Thyroid gland (tissue), 4 donors: ENCODE measurements at places on chromosomes 2 and 18. TPM values are rescaled to one million over a fixed set of nuclear protein-coding genes. Genes with fewer than 3 reads are reported as not detected.

Gene B4GALT6
- 2.5 TPM for total RNA-seq

- no peaks in the 10 kb centered on the region for H3K36me3 ChIP-seq
- peaks cover 5% of the 10 kb centered on the region for H3K4me1 ChIP-seq
- no peaks in the 10 kb centered on the region for H3K27me3 ChIP-seq
Measured at GRCh38 chr2:56444339-56444738, 260.5 kb downstream of the CCDC85A start.

- no peaks in the 10 kb centered on the region for H3K36me3 ChIP-seq
- no peak for DNase-seq
- no peak overlapping the region for H3K4me3 ChIP-seq
- no peak overlapping the region for H3K27ac ChIP-seq
Measured at GRCh38 chr18:42850174-42851083, 265.1 kb downstream of the RIT2 start.

DNA sequence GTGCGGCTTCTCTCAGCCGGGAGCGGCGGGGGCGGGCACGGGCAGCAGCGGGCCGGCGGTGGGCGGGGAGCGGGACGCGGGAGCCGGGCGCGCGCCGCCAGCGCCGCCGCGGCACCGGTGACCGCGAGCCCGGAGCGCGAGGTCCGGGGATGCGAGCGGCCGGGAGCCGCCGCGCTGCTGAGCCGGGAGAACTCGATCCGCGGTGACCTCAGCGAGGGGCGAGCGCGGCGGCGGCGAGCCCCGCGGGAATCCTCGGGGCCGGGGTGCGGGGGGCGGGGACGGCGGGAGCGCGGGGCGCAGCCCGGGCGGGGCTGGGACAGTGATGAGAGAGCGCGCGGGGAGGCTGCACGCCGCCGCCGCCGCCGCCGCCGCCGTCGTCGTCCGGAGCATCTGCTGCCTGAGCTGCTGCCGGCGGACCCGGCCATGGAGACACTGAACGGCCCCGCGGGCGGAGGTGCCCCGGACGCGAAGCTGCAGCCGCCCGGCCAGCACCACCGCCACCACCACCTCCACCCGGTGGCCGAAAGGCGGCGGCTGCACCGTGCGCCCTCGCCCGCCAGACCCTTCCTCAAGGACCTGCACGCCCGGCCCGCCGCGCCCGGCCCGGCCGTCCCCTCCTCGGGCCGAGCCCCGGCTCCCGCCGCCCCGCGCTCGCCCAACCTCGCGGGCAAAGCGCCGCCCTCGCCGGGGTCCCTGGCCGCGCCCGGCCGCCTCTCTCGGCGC is at the start of gene MTCL1:
Gene MTCL1 (plus strand): TSS at position 319 of the 723 bp plus-strand sequence. CDS start 105 bp downstream, at position 424.
- peak within 1 kb of the TSS; percentile 73 for H3K27ac ChIP-seq
- peak; percentile 36 for DNase-seq
- no peaks in the 10 kb centered on the region for H3K36me3 ChIP-seq
- peak within 1 kb of the TSS; percentile 70 for H3K4me3 ChIP-seq
- H3K4me1 ChIP-seq, result peaks cover 19% of the 10 kb centered on the region
- H3K27me3 ChIP-seq, result no peaks in the 10 kb centered on the region

Gene GALNT14
- 0.54 TPM for total RNA-seq

Gene LCT
- total RNA-seq, result 0.24 TPM

DNA sequence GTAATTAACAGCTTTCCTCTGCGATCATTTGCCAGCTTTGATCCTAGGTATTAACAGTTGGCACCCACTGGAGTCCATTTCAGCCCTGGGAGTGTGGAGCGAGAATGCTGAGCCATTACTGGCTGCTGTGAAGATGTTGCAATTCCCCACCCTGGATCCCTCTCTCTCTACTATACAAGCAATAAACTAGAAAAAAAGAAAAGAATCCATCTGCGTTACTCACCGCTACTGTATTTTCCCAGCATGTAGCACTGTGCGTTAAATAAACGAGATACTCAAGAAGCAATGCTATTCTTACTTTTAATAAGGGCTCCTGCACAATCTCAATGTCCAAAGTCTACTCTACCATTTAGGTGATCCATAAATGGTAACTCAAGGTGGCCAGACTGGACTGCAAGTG is 8.5 kb downstream of the RTTN start:
- no peaks in the 10 kb centered on the region for H3K27me3 ChIP-seq
- no peaks in the 10 kb centered on the region for H3K4me1 ChIP-seq
- no peak overlapping the region for H3K4me3 ChIP-seq

DNA sequence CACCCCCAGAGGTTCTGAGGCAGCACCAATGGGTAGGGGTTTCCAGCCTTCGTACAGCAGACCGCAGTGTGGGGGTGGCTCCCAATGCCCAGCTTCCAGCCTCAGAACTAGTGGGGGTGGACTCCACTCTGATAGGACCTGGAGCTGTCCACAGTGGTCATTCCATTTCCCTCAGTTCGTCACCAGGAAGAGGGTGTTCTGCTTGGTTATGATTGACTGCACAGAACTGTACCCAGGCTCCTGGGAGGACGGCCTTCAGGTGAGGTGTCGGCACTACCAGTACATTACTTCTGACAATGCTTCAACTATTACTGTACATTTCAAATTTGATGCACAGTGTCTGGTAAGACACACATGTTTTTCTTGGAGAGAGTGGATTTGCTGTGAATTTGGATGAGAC is 150.3 kb upstream of the CAPN13 start:
- H3K27ac ChIP-seq, result no peak overlapping the region
- DNase-seq, result no peak
- no peaks in the 10 kb centered on the region for H3K27me3 ChIP-seq
- no peak overlapping the region for H3K4me3 ChIP-seq
- no peaks in the 10 kb centered on the region for H3K4me1 ChIP-seq

- no peaks in the 10 kb centered on the region for H3K4me1 ChIP-seq
- DNase-seq, result no peak
- H3K36me3 ChIP-seq, result no peaks in the 10 kb centered on the region
- H3K4me3 ChIP-seq, result no peak overlapping the region
Measured at GRCh38 chr2:173400760-173401159, 46.1 kb downstream of the CDCA7 start.

Gene DNAJC5G
- total RNA-seq, result 0.33 TPM

- no peak for DNase-seq
- H3K27ac ChIP-seq, result no peak overlapping the region
- H3K4me1 ChIP-seq, result peaks cover 7% of the 10 kb centered on the region
- H3K27me3 ChIP-seq, result no peaks in the 10 kb centered on the region
Measured at GRCh38 chr2:113966832-113967231, 76.9 kb downstream of the ACTR3 start.

Gene CPO
- 0.40 TPM for total RNA-seq

GRCh38 chr2:64349131-64349530 is 104.8 kb upstream of the LGALSL start:
- no peak overlapping the region for H3K4me3 ChIP-seq
- no peak overlapping the region for H3K27ac ChIP-seq
- no peak for DNase-seq
- no peaks in the 10 kb centered on the region for H3K27me3 ChIP-seq
- no peaks in the 10 kb centered on the region for H3K36me3 ChIP-seq

GRCh38 chr2:149577269-149577668 is 10.3 kb downstream of the MMADHC start:
- no peak overlapping the region for H3K27ac ChIP-seq
- H3K4me3 ChIP-seq, result no peak overlapping the region
- no peaks in the 10 kb centered on the region for H3K27me3 ChIP-seq
- peaks cover 19% of the 10 kb centered on the region for H3K36me3 ChIP-seq

Gene RUFY4
- not detected for total RNA-seq

GRCh38 chr2:128306081-128306930 is 12.4 kb downstream of the HS6ST1 start:
- peak overlapping the region; percentile 92 for H3K27ac ChIP-seq
- no peak overlapping the region for H3K4me3 ChIP-seq
- H3K27me3 ChIP-seq, result no peaks in the 10 kb centered on the region
- H3K4me1 ChIP-seq, result peaks cover 32% of the 10 kb centered on the region

- H3K36me3 ChIP-seq, result no peaks in the 10 kb centered on the region
- DNase-seq, result no peak
- H3K4me1 ChIP-seq, result peaks cover 20% of the 10 kb centered on the region
- H3K27ac ChIP-seq, result no peak overlapping the region
- H3K27me3 ChIP-seq, result no peaks in the 10 kb centered on the region
Measured at GRCh38 chr2:40096360-40096759, 317.3 kb upstream of the THUMPD2 start.

DNA sequence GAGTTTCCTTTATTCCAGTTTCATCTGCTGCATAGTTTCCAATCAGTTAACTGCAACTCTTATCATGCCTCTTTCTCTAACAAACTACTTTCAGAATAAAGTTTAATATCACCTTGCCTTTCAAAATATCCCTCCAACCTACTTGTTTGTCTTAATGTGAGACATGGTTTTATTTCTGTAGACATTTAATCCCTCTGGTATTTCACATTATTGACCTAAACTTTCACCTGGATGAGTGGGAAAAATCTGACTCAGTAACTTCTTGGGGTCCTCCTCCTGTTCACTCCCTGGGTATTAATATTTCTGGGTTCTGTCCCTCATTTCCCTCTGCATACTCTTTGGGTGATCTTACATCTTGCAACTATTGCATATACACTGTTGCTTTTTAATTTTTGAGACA is 27.9 kb downstream of the MSH6 start:
- H3K4me1 ChIP-seq, result no peaks in the 10 kb centered on the region
- H3K4me3 ChIP-seq, result no peak overlapping the region
- no peaks in the 10 kb centered on the region for H3K27me3 ChIP-seq
- H3K27ac ChIP-seq, result no peak overlapping the region
- no peak for DNase-seq
- H3K36me3 ChIP-seq, result peaks cover 41% of the 10 kb centered on the region

GRCh38 chr2:12110481-12110880 is 364.0 kb downstream of the LPIN1 start:
- no peak overlapping the region for H3K4me3 ChIP-seq
- no peaks in the 10 kb centered on the region for H3K36me3 ChIP-seq
- H3K27me3 ChIP-seq, result no peaks in the 10 kb centered on the region
- no peak for DNase-seq
- no peaks in the 10 kb centered on the region for H3K4me1 ChIP-seq

Gene STPG4
- total RNA-seq, result 0.22 TPM

Gene GIGYF2
- total RNA-seq, result 138 TPM

GRCh38 chr2:37376421-37377186 is 32.2 kb downstream of the QPCT start:
- no peaks in the 10 kb centered on the region for H3K36me3 ChIP-seq
- H3K4me1 ChIP-seq, result no peaks in the 10 kb centered on the region
- no peak overlapping the region for H3K4me3 ChIP-seq
- no peak for DNase-seq
- H3K27ac ChIP-seq, result no peak overlapping the region

GRCh38 chr2:32523686-32524085 is 104.2 kb upstream of the TTC27 start:
- no peak overlapping the region for H3K4me3 ChIP-seq
- peak; percentile 3 for DNase-seq
- no peaks in the 10 kb centered on the region for H3K27me3 ChIP-seq
- no peak overlapping the region for H3K27ac ChIP-seq
- no peaks in the 10 kb centered on the region for H3K4me1 ChIP-seq
- H3K36me3 ChIP-seq, result peaks cover 33% of the 10 kb centered on the region

GRCh38 chr18:44507729-44508325 is 172.9 kb upstream of the SETBP1 start:
- H3K36me3 ChIP-seq, result no peaks in the 10 kb centered on the region
- H3K27me3 ChIP-seq, result no peaks in the 10 kb centered on the region
- H3K4me1 ChIP-seq, result no peaks in the 10 kb centered on the region
- H3K4me3 ChIP-seq, result no peak overlapping the region
- DNase-seq, result peak; percentile 19

- DNase-seq, result no peak
- H3K4me3 ChIP-seq, result no peak overlapping the region
- peaks cover 7% of the 10 kb centered on the region for H3K4me1 ChIP-seq
- H3K36me3 ChIP-seq, result no peaks in the 10 kb centered on the region
Measured at GRCh38 chr2:85988914-85989270, 100.1 kb upstream of the ST3GAL5 start.

DNA sequence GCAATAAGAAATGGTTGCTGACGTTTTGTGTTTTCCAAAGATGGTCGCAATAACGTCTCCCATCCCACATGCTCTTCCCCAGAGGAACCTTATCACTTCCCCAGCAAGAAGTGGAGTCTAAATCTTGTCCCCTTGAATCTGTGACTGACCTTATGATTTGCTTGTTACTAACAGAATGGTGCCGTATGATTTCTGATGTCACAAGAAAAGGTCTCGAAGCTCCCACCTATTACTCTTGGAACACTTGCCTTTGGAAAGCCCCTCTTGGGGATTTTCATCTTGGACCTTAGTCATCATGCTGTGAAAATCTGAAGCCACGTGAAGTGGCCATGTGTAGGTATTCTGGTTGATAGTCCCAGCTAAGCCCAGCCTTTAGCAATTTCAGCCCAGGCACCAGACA is 86.2 kb upstream of the GLS start:
- H3K4me1 ChIP-seq, result peaks cover 8% of the 10 kb centered on the region
- no peak for DNase-seq
- H3K27ac ChIP-seq, result no peak overlapping the region
- H3K36me3 ChIP-seq, result no peaks in the 10 kb centered on the region
- no peaks in the 10 kb centered on the region for H3K27me3 ChIP-seq
- no peak overlapping the region for H3K4me3 ChIP-seq

GRCh38 chr18:37889963-37890362 is 324.4 kb upstream of the CELF4 start:
- no peaks in the 10 kb centered on the region for H3K36me3 ChIP-seq
- H3K27ac ChIP-seq, result no peak overlapping the region
- no peaks in the 10 kb centered on the region for H3K4me1 ChIP-seq
- no peak overlapping the region for H3K4me3 ChIP-seq
- DNase-seq, result no peak

DNA sequence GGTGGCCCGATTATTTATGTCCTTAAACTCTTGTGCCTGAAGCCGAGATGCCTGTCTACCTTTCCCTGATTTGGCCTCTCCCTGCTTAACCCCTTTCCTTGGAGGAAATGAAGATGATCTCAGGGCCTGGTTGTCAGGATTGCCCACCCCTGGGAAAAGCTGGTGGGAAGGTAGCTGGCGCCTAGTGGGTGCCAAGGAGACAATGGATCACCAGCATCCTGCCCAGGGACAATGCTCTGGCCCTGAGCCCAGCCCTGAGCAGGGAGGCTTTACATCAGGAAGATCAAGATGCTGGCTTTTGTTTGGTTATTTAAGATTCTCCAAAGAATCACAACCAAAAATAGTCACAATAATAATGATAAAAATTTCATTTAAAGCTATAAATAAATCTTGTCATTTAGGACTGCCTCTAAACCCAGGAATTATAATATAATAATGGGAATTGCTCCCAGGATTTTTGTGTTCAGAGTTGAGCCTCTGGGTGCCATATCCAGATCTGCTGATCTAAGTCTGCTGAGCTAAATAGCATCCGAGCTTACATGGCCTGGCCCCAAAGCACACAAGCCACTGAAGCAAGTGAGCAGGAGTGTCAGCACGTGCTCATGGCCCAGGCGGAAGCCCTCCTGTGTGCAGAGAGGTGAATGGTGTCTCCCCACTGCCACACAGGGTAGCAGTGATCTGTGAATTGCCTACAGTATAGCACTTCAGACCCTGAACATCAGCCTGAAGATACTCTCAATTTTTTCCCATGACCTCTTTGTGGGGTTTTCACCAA is 57.8 kb upstream of the MAP3K20 start:
- H3K27ac ChIP-seq, result no peak overlapping the region
- H3K27me3 ChIP-seq, result no peaks in the 10 kb centered on the region
- no peak overlapping the region for H3K4me3 ChIP-seq
- DNase-seq, result peak; percentile 80
- peaks cover 6% of the 10 kb centered on the region for H3K4me1 ChIP-seq

Gene TPO
- 7,965 TPM for total RNA-seq
